ENCODE measurements at places on chromosomes 5 and 9. TPM values are rescaled to one million over a fixed set of nuclear protein-coding genes. Genes with fewer than 3 reads are reported as not detected.

- no peak overlapping the region for H3K27ac ChIP-seq
- no peak for DNase-seq
- H3K4me1 ChIP-seq, result no peaks in the 10 kb centered on the region
- peaks cover 4% of the 10 kb centered on the region for H3K27me3 ChIP-seq
- H3K36me3 ChIP-seq, result no peaks in the 10 kb centered on the region
- no peak overlapping the region for H3K4me3 ChIP-seq
These were observed 388.7 kb downstream of the EFNA5 start for GRCh38 chr5:107282061-107282460.

DNA sequence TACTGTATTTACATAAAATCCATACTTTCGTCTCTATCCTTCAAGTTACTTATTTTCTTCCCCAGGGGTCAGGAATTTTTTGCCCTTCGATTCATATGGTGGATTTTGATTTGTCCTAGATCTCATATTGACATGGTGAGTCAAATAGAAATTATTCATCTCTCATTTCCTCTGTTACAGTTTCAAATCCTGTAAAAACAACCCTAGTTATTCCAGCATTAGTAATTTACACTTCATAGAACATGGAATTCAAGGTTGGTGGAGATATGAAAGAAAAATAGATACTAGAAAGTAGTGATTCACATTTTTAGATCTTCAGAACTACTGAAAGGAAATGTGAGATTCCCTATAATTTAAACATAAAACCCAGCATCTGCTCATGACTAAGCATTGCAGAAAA lies 1331.0 kb upstream of the CDH9 start:
- no peak overlapping the region for H3K4me3 ChIP-seq
- no peak overlapping the region for H3K27ac ChIP-seq
- no peak for DNase-seq
- no peaks in the 10 kb centered on the region for H3K27me3 ChIP-seq
- H3K4me1 ChIP-seq, result no peaks in the 10 kb centered on the region
- H3K36me3 ChIP-seq, result no peaks in the 10 kb centered on the region

PCDHA7 gene
- not detected for total RNA-seq

DNA sequence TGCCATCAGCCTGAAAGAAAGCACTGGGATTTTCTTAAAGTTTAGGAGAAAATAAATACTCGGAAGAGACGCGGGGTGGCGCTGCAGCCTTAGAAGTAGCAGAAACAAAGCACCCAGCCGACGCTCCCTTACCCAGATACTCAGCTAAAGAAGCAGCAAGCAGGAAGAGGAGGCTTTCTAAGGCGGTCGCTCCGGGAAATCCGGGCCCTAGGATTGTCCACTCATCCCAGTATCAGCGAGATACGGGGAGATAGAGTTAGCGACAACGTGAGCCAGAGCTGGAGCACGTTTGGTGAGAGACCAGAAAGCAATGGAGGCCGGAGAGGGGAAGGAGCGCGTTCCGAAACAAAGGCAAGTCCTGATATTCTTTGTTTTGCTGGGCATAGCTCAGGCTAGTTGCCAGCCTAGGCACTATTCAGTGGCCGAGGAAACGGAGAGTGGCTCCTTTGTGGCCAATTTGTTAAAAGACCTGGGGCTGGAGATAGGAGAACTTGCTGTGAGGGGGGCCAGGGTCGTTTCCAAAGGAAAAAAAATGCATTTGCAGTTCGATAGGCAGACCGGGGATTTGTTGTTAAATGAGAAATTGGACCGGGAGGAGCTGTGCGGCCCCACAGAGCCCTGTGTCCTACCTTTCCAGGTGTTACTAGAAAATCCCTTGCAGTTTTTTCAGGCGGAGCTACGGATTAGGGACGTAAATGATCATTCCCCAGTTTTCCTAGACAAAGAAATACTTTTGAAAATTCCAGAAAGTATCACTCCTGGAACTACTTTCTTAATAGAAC lies at the start of gene PCDHB2:
PCDHB2 (plus strand) TSS at position 135 of the 782 bp plus-strand sequence; CDS start at position 311, 176 bp downstream.
- no peaks in the 10 kb centered on the region for H3K4me1 ChIP-seq
- H3K27ac ChIP-seq, result no peak within 1 kb of the TSS
- DNase-seq, result no peak
- peaks cover 3% of the 10 kb centered on the region for H3K27me3 ChIP-seq
- H3K36me3 ChIP-seq, result no peaks in the 10 kb centered on the region

- H3K4me1 ChIP-seq, result peaks cover 34% of the 10 kb centered on the region
- H3K27me3 ChIP-seq, result peaks cover 55% of the 10 kb centered on the region
- H3K36me3 ChIP-seq, result peaks cover 1% of the 10 kb centered on the region
- no peak overlapping the region for H3K4me3 ChIP-seq
These were observed 5.1 kb upstream of the SEPTIN8 start for GRCh38 chr5:132782101-132782500.

EFCAB9 gene
- total RNA-seq, result not detected

DNA sequence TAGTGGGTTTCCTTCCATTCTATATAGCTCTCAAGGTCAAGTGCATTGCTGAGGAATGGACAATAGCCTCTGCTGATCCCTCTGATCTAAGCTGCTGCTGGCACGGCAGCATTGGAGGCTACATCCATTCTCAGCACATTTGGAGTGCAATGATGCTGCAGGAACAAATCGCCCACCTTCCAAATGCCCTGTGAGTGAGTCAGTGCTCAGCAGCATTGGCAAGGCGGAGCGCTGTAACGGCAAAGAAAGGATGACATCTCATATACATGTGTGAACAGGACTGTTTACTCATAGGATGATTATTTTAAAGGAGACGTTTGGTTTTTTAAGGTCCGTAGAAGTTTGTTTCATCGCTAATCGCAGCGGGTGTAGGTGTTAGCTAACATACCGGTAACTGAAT lies 408.7 kb downstream of the ARHGEF28 start:
- H3K4me1 ChIP-seq, result no peaks in the 10 kb centered on the region
- no peak for DNase-seq

PCDHA11 gene
- total RNA-seq, result not detected

EMB gene
- 56.3 TPM for total RNA-seq

GRCh38 chr5:122933956-122934355 lies 88.5 kb downstream of the SNX24 start:
- no peak overlapping the region for H3K4me3 ChIP-seq
- H3K27me3 ChIP-seq, result peaks cover 4% of the 10 kb centered on the region

ZNG1F gene
- total RNA-seq, result 10.2 TPM

DNA sequence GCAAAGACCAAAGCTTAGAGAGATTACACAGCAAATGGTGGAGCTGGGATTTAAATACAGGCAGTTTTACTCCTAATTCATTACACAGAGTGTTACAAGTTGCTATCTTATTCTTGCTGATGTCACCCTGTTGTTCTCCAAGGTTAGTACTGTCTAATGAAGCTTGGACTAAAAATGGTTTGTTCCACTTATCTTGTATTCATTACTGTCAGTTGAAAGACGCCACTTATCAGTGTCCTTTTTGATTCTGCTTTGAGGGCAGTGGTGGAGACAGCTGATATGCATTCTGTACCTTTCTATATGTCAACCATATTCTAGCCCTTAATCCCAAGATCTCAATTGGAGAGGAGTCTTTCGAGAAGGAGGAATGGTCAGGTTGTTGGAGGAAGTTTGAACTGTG lies 14.0 kb upstream of the DENND4C start:
- H3K4me1 ChIP-seq, result no peaks in the 10 kb centered on the region
- H3K27me3 ChIP-seq, result peaks cover 1% of the 10 kb centered on the region
- no peaks in the 10 kb centered on the region for H3K36me3 ChIP-seq
- no peak overlapping the region for H3K27ac ChIP-seq
- no peak overlapping the region for H3K4me3 ChIP-seq
- no peak for DNase-seq

DNA sequence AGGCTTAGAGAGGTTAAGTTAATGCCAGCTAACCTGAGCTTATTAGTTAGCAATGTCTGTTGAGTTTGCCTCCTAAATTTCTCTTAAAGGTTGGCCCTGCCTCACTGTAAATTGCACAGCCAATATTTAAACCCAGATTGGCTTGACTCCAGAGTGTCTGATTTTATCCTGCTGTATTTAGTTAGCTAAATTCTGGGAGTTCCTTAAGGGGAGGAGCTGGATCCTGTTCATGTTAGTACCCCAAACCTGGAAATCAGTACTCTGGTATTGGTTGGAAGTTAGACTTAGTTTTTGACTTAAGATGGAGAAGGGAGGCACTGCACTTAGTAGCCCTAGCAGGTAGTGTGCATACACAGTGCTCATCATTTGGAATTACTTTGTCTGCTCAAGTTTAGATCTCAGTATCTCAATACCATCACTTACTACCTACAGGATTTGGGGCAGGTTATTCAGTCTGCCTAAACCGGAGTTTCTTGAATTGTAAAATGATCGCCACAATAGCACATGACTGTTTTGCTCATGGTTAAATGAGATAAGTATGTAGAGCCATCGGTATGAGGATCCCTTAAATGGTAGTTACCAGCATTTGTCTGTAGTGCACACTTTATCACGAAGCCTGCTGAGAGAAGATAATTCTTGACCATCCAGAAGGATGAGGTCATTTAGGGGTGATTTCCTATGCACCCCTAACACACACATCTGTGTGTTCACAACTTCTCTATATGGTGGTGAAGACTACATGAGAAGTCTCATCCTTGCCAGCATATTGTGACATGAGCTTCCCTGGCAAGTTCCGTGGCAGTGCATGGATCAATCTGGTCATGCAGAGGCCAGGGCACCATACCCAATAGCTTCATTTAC lies 264.8 kb upstream of the TRIM32 start:
- no peaks in the 10 kb centered on the region for H3K4me1 ChIP-seq
- H3K27ac ChIP-seq, result no peak overlapping the region
- H3K27me3 ChIP-seq, result no peaks in the 10 kb centered on the region
- no peaks in the 10 kb centered on the region for H3K36me3 ChIP-seq
- no peak for DNase-seq
- H3K4me3 ChIP-seq, result no peak overlapping the region

NUTM2F gene
- total RNA-seq, result not detected

DNA sequence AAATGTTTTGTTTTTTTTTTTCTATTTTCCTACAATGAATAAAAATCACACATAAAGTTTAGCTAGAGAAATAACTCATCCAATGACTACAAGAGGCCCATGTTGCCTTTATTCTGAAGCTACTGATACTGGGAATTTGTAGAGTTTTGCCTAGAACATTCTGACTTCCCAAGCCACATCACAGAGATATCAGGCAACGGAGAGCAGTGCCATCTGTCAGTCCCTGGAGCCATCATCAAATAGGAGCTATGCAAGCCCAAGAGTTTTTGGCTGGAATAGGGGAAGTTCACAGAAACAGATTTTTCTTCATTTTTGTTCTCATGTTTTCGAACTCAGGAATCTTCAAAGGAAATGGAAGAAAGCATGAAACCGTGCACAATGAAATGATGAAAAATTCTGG lies 896.6 kb downstream of the TLE1 start:
- no peaks in the 10 kb centered on the region for H3K27me3 ChIP-seq
- H3K27ac ChIP-seq, result no peak overlapping the region
- no peak overlapping the region for H3K4me3 ChIP-seq
- no peak for DNase-seq

GRCh38 chr9:131739959-131740648 lies at the start of gene RAPGEF1:
TSS of gene RAPGEF1 (minus strand) at chr9:131740076. CDS start at chr9:131739830, 246 bp downstream.
- peak; percentile 97 for DNase-seq
- H3K27ac ChIP-seq, result peak within 1 kb of the TSS; percentile 93
- H3K4me1 ChIP-seq, result peaks cover 60% of the 10 kb centered on the region
- H3K36me3 ChIP-seq, result peaks cover 24% of the 10 kb centered on the region

MZB1 gene
- 29.1 TPM for total RNA-seq

IL3 gene
- 71.3 TPM for total RNA-seq

GTF2H2C gene
- 66.5 TPM for total RNA-seq

GRCh38 chr5:59042201-59043055 lies 459.6 kb downstream of the RAB3C start:
- H3K4me3 ChIP-seq, result peak overlapping the region; percentile 72
- H3K4me1 ChIP-seq, result peaks cover 41% of the 10 kb centered on the region
- H3K36me3 ChIP-seq, result peaks cover 16% of the 10 kb centered on the region
- H3K27me3 ChIP-seq, result no peaks in the 10 kb centered on the region
- peak overlapping the region; percentile 89 for H3K27ac ChIP-seq
- peak; percentile 64 for DNase-seq

DNA sequence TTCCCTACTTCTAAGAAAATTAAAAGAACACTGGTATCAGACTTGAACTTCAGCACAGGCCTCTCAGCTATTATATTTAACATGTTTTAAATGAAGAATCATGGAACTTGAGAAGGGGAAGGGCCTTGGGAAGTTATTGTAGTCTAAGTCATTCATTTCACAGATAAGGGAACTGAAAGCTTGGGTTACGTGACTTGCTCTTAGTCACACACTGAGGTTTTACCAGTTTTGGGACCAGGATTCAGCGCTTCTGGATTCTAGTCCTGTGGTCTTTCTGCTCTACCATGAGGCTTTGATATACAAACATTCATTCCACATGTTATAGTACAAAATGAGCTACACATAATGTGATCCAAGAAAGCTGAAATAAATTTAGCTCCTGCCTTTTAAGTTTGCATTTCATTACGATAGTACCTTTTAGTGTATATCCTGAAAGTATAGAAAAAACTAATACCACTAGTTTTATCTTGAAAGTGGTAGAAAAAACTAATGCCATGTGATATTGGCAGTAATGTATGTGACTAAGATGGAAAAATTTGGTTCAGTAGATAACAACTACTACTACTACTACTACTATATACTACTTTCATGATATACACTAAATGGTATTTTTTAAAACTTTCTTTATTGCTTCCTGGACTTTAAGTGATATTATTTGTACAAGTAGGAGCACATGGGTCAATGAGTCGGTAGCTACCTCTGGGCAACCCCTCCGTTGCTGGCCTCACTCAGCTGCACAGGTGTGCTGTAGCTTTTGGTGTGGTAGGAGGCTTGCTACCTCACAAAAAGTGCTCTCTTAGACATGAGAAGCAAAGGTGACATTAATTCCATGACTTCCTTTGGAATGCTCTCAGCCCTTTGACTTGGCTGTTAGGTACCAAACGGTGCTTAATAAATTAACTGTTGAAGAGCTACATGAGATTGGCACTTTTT lies 40.7 kb downstream of the F2RL2 start:
- peak overlapping the region; percentile 62 for H3K27ac ChIP-seq
- H3K36me3 ChIP-seq, result peaks cover 5% of the 10 kb centered on the region
- H3K27me3 ChIP-seq, result no peaks in the 10 kb centered on the region
- DNase-seq, result no peak

GRCh38 chr9:12461763-12462460 lies 231.3 kb upstream of the TYRP1 start:
- no peak for DNase-seq
- no peak overlapping the region for H3K4me3 ChIP-seq
- no peak overlapping the region for H3K27ac ChIP-seq
- H3K27me3 ChIP-seq, result no peaks in the 10 kb centered on the region

DNA sequence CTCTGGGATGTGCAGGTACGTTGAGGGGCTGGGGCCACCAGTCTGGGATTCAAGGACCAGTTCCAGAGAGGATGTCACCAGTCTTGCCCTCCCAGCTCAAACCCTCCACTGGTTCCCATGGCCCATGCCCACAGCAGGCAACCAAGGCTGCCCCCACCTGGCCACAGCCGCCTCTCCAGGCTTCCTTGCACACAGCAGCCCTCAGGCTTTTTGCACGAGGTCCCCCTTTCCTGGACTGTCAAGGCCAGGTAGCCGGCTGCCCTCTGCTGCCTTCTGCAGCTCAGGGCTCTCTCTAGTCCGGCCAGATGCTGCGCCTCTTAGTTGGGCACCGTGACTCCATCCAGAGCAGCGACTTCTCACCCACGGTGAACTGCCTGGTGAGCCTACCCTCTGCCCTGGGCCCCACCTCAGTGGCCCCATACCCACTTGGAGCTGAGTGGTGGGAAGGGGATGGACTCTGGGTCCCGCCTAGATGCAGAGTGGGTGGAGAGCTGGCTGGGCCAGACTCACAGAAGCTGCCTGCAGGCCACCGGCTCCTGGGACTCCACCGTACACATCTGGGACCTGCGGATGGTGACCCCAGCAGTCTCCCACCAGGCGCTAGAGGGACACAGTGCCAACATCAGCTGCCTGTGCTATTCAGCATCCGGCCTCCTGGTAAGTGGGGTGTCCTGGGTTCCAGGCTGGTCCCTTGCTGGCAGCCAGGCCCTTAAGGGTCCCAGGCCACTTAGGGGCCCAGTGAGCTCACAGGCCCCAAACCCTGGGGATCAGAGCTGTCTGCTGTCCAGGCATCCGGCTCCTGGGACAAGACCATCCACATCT lies 2.9 kb downstream of the WDR38 start:
- peaks cover 4% of the 10 kb centered on the region for H3K27me3 ChIP-seq
- DNase-seq, result no peak

CD14 gene
- total RNA-seq, result 0.31 TPM
